ENCODE measurements at places on chromosomes 3 and 15. TPM values are rescaled to one million over a fixed set of nuclear protein-coding genes. Genes with fewer than 3 reads are reported as not detected.

Gene MITF
- 0.27 TPM for total RNA-seq

Gene NR1I2
- total RNA-seq = not detected

Gene SLC6A1
- total RNA-seq = not detected

Gene LRRIQ4
- not detected for total RNA-seq

Gene MASP1
- total RNA-seq = not detected

Gene GRK7
- total RNA-seq = not detected

Gene GHSR
- total RNA-seq = not detected
